ENCODE measurements at places on chromosomes 5 and 9.

GRCh38 chr5:17221843-17222636 lies 4.6 kb downstream of the BASP1 start:
- no peak for DNase-seq

DNA sequence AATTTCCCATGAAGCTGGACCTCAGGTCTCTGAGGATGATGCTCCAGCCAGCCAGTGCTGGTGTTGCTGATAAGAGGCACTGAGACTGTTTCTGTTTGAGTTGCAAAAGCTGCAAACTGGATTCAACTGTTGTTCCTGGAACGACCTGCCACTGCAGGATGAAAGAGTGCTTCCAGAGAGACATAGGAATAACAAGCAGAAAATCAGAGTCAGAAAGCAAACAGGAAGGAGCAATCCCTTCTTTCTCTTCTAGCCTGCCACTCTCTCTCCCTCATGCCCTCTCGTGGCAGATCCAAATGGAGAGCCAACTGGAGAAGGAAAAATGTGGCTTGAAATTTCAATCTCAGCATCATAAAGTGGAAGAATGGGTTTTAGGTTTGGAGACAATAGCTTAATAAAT lies 110.4 kb downstream of the STARD4 start:
- no peak for DNase-seq

DNA sequence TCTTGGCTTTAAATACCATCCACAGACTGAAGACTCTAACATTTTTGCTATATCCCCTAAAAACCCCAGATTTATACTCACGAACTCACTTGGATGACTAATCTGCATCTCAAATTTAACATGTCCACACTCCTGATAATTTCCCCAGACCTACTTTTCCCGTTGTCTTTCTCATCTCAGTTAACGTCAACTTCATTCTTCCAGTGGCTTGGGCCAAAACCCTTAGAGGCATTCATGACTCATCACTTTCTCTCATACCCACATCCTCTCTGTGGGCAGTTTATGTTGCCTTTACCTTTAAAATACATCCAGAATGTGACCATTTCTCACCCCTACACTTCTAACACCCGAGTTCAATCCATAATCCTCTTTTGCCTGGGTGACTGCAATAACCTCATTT lies 96.7 kb downstream of the EDIL3 start:
- peak; percentile 12 for DNase-seq

DNA sequence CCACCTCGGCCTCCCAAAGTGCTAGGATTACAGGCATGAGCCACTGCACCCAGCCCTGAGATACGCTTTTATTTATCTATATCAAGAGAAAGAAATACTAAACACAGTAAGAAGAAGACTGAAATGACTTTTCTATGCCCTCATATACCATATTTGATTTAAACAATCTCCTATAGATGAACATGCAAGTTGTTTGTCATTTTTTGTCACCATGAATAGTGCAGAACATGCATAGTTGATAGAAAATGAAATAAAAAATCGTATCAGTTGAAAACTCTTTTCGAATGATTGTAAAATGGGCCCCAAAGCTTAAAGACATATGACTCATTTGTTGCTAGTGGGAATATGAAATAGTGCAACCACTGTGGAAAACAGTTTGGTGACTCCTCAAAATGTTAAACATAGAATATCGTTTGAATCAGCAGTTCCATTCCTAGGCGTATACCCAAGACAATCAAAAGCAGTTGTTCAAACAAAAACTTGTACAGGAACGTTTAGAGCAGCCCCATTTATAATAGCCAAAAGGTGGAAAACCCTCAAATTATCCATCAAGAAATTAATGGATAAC lies 61.4 kb upstream of the ANKH start:
- DNase-seq: no peak

- DNase-seq: no peak
These were observed 258.5 kb downstream of the KIAA0825 start for GRCh38 chr5:94359880-94360279.

- no peak for DNase-seq
These were observed 242.9 kb upstream of the ZNF462 start for GRCh38 chr9:106620081-106620480.
